NCI-H2081 treated with DMSO at 0.1 percent for 48 hours (cell line): ENCODE measurements at places on chromosomes 2 and 18.
A peak's percentile ranks its signal among the peaks of the same experiment; 100 is the strongest.

DNA sequence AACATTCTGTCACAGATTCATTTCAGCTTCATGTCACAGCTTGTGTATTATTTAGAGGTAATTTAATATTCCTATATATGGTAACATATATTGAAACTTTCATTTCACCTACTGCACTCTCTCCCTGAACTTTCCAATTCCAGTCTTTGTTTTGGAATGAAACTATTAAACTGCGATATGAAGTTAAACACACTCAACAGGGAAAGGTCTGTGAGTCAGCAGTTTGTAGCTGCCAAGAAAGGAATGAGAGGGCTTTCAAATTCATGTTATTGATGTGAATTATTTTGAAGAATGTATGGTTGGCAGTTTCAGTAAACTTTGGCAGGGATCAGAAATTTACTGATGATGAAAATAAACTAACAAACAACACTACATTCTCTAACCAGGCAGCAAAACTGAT is 148.3 kb downstream of the HNMT start:
- DNase-seq: no peak

DNA sequence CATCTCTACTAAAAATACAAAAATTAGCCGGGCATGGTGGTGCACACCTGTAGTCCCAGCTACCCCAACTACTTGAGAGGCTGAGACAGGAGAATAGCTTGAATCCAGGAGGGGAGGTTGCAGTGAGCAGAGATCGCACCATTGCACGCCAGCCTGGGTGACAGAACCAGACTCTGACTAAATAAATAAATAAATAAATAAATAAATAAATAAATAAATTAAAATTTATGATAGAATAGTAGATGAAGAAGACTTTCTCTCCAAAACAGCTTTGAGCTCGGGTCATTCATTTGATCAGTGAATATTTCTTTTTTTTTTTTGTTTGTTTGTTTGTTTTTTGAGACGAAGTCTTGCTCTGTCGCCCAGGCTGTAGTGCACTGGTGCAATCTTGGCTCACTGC is 17.6 kb upstream of the MTA3 start:
- no peak for DNase-seq

DNA sequence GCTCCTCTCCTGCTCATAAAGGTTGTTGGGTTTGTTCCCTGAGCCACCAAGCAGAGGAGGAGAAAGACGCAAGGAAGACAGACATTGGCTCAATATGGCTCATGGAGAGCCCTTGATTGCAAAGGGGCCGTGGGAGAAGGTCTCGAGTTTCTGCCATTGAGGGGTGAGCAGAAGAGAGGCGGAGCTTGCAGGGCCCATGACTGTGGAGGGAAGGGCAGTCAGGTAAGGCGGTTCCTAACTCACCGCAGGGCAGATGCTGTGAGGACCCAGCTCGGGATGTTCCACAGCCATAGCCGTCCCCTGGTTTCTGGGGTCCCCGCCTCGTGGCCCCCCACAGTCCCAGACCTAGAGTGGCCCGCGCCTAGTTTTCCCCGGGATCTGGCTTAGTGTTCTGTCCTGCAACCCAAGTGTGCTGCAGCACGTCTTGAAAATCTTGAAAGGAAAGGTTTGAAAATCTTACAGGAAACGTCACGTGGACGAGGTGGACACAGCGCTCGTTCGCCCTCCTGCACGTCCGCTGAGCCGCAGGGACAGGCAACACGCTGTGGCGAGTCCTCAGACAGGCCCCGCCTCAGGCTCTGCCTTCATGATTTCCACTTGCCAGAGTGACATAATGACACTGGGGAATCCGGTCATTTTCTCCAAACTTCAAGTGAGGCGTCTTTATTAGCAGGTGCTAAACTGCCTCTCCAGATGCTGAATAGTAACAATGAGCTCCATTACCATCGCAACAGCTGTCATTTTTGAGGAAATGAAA is 105.5 kb upstream of the HDAC4 start:
- DNase-seq: no peak

DNA sequence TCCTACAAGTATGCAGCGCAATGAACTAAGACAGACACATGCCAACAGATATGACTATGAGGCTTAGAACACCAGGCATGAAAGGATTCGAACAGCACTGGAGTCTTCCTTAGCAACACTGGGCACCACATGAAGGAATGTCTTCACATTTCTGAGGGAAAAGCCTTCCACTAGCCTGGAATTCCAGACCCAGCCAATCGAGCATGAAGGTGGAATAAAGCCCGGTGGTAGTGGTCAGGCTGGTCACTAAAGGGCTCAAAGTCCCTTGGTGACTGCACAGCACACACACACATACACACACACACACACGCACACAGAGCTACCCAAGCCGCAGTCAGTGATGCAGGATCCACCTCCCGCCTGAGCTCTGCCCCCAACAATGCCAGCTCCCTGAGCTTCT is 19.7 kb upstream of the SFXN5 start:
- DNase-seq: no peak

- DNase-seq: no peak
Measured at GRCh38 chr2:192634557-192634956, 439.8 kb upstream of the TMEFF2 start.

- no peak for DNase-seq
Measured at GRCh38 chr2:157903626-157904025, 27.5 kb upstream of the ACVR1 start.

DNA sequence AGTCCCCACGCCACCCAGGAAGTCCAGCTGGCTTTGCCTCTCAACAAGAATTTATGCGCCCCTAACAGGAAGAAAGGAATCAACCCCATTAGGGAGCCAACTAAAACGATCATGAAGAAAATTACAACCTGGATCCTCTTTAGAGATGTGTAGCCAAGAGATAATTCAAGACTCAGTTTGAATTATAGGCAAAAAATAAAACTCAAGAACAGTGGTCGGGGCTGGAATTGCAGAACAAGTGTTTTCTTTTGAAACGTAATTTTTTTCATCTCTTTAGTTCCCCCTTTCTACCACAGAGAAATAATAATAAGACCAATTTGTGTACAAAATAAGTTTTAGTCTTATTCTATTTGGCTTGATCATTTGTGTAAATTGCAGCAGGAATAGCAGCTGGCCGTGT is 22.4 kb downstream of the PDCD1 start:
- DNase-seq: no peak

DNA sequence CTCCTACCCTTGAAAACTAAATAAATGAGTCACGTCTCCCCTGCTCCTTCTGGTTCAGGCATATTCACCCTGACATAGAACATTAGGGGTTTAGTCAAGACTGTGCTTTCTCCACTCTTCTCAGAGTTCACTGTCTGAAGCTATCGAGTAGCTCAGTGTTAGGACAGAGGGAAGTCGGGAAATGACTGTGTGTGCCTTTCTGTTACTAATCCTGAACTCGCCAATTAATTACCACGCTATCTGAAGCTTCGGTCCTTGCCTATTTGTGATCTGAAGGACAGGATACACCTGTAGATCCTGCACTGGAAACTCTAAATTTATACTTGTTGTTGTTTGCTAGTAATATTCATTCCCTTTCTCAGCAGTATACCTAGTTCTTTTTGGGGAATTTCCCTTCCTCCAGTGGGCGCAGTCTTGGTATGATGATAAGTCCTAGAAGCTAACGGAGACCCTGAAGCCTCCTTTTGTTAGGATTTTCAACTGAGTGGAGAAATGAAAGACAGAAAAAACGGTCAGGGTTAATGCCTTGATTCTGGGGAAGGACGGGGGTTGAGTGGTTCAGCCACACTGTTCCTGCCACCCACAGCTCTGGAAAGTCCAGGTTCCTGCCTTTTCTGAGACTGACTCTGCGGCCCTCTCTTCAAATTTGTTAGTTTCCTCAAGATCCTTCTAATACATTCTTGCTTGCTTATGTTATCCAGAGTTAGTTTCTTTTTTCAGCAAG is 218.0 kb downstream of the DLGAP1 start:
- DNase-seq: no peak

DNA sequence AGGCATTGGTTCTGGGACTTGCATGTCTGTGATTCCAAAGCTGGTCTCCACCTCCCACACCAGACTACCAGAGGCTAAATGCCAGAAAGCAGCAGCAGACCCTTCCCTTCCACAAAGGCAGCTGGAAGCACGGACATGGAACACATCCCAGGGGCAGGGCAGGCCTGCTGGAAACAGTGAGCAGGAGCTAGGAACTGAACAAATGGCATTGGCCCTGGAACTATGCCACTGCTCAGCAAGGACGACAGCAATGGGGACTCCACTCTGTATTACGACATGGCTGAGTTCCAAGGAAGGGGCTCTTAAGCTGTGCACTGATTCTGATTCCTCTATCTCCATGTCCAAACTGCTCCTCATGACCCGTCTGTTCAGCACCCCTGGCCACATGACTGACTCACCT is 77.8 kb upstream of the TFCP2L1 start:
- DNase-seq: no peak

DNA sequence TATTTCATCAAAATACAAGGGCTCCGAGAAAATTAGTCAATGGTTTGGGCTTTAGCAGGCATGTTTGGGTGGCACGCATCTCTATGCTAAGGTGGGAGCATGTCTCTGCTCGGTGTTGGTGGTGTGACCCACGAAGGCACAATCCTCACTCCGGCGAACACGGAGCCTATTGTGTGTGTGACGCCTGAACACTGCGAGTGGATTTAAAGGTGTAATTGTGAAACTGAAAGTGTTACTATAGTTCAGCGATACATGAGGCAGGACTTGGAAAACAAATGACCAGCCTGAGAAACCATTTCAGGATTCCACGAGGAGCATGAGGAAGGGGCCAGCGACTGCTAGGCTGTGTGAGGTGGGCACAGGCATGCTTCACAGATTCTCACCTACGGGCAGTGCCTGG is 41.7 kb upstream of the LDLRAD4 start:
- no peak for DNase-seq

- no peak for DNase-seq
Measured at GRCh38 chr2:72425996-72426395, 278.3 kb upstream of the CYP26B1 start.

GRCh38 chr18:28718696-28719095 is 541.8 kb upstream of the CDH2 start:
- DNase-seq: no peak

- no peak for DNase-seq
Measured at GRCh38 chr18:23617412-23618014, 31.2 kb upstream of the NPC1 start.

- no peak for DNase-seq
Measured at GRCh38 chr2:232315049-232315922, 63.3 kb upstream of the ALPP start.

- DNase-seq: no peak
Measured at GRCh38 chr2:195450552-195451113, 206.4 kb upstream of the SLC39A10 start.

- DNase-seq: no peak
Measured at GRCh38 chr2:11375689-11376027, 31.2 kb upstream of the ROCK2 start.

GRCh38 chr2:224893848-224894247 is 148.4 kb downstream of the DOCK10 start:
- DNase-seq: no peak

GRCh38 chr2:1226766-1227165 is 186.5 kb upstream of the TPO start:
- DNase-seq: peak; percentile 24

- no peak for DNase-seq
Measured at GRCh38 chr18:23703057-23703986, 14.1 kb downstream of the LAMA3 start.

DNA sequence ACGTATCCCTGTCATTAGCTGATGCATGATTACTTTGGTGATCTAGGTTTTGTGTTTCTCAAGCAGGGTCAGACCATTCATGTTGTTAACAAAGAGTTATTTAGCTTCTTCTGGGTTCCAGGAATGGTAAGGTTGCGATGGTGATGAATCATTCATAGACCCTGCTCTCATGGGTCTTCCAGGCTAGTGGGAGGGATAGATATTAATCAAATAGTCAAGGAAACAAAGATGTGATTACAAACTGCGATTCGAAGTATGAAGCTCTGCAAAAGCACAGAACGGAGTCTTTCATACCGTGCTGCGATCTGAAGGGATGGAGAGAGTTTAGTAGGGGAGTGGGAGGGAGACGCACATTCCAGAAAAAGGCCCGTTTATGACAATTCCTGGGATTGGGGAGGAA is 42.1 kb downstream of the CAVIN2 start:
- DNase-seq: no peak

DNA sequence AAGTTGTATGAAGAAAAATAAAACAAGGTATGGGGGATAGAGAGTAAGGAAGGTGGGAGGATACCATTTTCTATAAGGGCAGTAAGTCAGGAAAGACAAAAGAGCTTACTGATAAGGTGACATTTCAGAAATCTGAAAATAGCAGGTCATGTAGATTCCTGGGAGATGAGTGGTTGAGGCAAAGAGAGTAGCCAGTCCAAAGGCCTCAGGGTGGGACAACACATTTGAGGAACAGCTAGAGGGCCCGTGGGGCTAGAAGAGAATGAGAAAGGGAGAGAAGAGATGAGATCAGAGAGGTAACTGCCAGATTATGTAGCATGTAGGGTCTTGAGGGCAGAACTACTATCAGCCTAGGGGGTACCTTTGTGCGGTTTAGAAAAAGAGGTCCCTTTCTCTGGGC is 2.9 kb downstream of the CLHC1 start:
- no peak for DNase-seq

DNA sequence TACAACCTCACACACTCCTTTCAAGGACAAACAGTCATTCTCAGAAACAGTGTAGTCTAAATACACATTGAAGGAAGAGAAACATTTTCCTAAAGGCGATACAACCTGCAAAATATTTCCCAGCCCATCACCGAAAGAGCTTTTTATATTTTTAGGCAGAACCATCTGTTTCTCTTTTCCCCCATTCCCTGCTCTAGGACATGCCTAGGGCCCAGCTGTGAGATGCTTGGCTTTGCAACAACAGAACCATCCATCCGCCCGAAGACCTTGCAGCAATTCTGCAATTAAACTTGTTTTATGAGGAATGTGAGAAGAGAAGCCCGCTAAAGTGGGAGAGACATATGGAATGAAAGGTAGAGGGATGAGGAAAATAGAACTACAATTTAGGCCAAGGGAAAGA is 105.6 kb upstream of the RFX8 start:
- DNase-seq: no peak

GRCh38 chr2:83221258-83221657 is 1237.8 kb downstream of the SUCLG1 start:
- no peak for DNase-seq

- DNase-seq: no peak
Measured at GRCh38 chr2:168490015-168490874, 34.2 kb downstream of the CERS6 start.

GRCh38 chr2:120511947-120512710 is 166.2 kb downstream of the INHBB start:
- DNase-seq: no peak

DNA sequence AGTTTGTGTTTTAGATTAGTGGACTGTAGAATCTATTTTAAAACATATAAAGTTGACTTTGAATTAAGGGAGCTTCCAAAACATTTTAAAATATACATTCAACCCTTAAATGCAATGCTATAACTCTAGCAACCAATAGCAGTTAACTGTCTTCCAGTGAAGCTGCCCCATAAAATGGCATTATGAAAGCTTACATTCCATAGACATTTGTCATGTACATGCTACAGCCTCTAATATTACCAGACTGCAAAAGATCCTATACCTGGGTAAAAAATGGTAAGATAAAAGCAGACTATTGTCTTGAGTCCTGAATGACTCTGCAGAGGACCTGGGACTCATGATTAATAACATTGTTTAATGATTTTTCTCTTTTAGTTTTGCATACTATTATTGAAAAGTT is 489.4 kb downstream of the LRP1B start:
- no peak for DNase-seq
